ENCODE measurements at places on chromosomes 7 and 10. TPM values are rescaled to one million over a fixed set of nuclear protein-coding genes. Genes with fewer than 3 reads are reported as not detected.

The RNF148 gene
- 0.22 TPM for total RNA-seq

The PNLIPRP1 gene
- not detected for total RNA-seq

The ANKRD2 gene
- total RNA-seq = 318 TPM

The PLAU gene
- total RNA-seq = 6.6 TPM

The STEAP1B gene
- 0.69 TPM for total RNA-seq

The MACC1 gene
- 0.05 TPM for total RNA-seq

The HMX2 gene
- total RNA-seq = not detected

The PDZD7 gene
- 0.17 TPM for total RNA-seq

The NEURL1 gene
- not detected for total RNA-seq

DNA sequence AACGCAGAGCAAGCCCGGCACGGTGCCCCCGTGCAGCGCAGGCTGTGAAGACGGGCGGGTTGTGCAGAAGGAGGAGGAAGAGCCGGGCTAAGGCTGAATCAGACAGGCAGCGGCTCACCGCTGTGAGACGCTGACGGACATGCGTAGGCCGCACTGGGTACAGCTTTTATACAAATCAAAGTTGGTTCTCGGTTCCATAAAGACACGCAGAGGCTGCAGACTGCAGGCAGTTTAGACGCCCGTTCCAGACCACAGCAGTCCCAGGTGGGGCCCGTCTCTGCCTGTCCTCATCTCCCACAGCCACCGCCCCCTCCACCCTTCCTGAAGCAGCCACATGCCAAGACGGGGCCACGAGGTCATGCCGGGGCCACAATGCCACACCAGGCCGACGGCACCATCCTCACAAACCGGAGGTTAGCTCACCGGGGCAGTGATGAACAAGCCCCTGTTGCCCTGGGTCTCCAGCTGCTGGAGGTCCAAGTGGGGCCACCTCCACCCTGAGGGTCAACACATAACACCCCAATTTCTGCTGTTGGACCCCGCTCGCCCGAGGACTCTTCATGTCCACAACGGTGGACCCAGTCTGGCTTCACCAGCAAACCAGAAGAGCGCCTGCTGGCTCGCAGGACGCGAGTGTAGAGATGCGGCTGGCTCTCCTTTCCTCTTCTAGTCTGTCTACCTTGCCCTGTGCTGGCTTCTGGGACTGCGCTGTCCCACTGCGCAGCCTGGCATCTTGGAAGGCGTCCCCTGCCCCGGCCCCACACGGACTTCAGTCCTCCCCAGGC is 227.2 kb downstream of the ELFN1 start:
- DNase-seq = peak; percentile 29

GRCh38 chr7:45682836-45683555 is 108.8 kb downstream of the ADCY1 start:
- DNase-seq = no peak

DNA sequence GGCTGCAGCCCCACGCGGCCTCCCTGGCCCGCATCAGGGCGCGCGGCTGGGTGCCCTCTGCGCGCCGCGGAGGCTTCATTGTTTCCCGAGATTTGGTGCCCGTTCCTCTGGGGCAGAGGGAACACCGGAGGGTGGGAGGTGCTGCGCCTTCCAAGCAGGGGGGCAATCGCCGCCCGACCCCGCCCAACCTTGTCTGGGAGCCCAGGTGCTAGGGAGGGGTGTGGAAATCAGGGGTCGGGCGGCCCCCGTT is 1.0 kb upstream of the NRP1 start:
- DNase-seq = peak; percentile 68

DNA sequence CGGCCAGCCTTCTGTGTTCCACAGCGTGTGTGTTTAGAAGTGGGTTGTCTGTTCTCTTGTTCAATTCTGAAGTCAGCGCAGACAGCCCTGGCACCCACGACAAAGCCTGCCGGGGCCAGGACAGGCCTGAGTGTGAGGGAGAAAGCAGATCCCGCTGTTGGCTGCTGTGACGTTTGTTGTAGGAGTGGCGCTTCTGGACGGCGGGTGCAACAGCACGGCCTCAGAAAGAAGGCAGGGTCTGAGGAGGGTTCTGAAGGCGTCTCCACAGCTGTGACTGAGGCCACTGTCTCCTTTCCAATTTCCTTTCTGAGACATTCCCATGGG is 76.2 kb downstream of the VIPR2 start:
- DNase-seq = peak; percentile 89

DNA sequence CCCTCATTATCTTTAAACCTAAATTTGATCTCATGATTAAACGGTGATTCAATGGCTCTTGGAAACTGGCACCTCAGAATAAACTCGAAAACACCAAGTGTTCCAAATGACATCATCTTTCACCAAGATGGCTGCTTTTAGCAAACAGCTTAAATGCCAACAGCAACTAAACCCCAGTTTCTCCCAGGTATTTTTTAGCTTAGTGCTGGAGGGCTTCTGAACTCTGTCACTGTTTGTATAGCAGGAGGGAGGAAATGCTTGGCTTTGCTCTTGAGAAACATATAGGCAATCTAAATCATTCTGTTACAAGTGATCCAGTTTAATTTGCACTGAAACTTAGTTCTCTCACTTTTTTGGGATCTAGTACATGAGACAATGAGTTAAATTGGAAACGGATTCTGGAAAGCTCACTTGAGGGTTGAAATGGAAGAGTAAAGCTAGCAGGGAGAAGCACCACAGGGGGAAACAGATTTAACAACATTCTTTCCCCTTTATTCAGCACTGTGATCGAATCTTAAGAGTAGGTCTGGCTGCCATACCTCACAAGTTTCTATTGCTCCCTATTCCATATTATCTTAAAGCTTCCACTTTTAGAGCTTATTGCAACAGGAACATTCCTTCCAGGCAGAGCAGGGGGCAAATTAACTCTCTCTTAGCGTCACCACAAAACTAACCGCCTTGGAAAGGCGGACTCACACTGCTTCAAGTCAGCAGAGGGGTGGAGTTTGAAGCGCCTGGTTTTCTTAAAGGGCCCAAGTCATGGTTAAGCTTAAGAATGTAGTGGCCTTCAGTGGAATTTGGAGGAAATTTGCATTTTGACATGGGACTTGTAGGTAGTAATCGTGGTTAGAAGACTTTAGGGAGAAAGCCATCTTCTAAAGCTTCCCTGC is 1.8 kb upstream of the CCDC6 start:
- no peak for DNase-seq

DNA sequence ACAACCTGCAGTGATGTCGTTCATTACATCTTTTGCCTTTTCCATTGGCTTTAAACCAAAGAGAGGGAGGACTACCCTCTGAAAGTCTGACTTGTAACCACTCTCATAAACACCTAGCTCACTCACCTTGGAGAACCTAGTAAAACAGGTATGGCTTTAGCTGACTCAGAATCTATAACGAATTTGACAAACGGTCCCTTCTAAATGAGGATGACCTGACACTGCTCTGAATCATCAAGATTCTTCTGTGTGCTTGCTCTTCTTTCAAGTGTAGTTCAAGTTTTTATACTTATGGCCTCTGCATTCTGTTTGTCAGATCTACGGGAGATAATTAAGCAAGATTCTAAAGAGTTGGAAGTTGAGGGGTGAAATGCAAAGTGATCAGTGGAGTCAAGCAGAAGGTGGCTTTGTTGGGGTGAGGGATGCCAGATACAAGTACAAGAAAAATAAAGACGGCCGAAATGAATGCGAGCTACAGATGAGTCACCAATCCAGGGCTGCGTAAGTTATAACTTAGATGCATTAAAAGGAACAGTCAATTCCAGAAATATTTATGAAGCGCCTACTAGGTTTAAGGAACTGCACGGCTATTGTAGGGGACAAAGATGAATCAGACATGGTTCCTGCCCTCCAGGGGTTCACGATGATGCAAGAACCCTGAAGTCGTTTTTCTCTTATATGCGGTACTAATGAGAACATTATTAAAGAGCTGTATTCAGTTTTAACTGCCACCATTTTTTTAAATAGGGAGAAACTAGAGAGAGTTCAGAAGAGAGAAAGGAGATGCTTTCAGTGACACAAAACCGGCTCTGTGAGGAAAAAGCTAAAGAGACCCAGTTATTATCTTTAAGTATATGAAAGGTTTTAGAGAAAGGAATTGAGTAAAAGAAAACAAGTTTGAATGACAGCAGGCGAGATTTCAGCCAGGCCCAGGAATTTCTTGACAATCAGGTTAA is 6.5 kb downstream of the HIPK2 start:
- no peak for DNase-seq

GRCh38 chr7:25279705-25280104 is 51.4 kb upstream of the NPVF start:
- no peak for DNase-seq

DNA sequence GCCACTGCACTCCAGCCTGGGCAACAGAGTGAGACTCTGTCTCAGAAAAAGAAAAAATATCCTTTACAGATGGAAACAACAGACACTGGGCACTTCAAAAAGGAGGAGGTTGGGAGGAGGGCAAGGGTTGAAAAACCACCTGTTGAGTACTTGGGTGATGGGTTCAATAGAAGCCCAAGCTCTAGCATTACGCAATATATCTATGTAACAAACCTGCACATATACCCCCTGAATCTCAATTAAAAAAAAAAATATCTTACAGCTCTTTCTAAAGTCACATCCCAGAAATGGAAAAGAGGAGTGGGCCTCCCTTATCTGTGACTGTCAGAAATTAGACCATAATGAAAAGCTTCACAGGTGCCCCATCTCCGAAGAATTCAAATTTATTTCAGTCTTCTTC is 12.1 kb downstream of the VIM start:
- DNase-seq = no peak

- DNase-seq = no peak
Observed at GRCh38 chr10:1393481-1393880, 337.3 kb downstream of the WDR37 start.

DNA sequence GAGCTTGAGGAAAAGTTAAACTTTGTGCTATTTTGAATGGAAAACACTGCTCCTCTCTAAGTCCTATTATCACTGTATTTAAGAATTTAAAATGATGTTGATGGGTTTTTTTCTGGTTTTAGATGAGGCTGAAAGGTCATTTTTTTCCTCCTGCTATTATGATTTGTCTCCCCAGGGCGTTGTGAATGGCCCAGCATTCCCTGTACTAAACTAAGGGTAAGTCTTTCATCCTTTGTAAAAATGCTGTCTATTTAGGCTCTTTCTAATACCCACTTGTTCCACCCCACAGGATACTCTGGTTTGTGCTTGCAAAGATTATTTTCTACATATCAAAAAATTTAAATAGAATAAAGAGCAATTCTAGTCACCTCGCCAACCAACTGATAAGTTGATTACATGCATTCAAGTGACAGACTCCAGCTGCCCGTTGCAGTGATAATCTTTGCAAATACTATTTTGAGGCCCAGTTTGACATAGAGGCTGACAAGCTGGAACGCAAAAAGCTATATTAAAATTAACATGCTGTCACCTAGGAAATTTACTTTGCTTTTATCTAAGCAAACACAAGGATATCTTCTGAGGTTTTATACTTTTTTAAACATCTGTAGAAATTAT is 222.3 kb upstream of the TMEM229A start:
- DNase-seq = no peak

DNA sequence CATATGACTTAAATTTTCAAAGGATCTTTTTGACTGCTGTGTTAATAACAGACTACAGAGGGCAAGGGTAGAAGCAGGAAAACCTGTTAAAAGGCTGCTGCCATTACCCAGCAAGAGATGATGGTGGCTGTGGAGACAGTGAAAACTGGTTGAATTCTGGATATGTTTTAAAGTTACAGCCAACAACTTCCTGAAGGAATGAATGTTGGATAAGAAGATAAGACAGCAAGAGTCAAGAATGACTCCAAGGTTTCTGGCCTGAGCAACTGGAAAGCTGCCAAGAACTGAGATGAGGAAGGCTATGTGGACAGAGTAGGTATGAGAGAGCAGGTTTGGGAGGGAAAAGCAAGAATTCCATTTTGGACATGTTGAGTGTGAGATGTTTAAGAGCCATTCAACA is 19.1 kb downstream of the CNOT4 start:
- DNase-seq = no peak

- DNase-seq = no peak
Observed at GRCh38 chr7:118153551-118154177, 30.3 kb upstream of the LSM8 start.

DNA sequence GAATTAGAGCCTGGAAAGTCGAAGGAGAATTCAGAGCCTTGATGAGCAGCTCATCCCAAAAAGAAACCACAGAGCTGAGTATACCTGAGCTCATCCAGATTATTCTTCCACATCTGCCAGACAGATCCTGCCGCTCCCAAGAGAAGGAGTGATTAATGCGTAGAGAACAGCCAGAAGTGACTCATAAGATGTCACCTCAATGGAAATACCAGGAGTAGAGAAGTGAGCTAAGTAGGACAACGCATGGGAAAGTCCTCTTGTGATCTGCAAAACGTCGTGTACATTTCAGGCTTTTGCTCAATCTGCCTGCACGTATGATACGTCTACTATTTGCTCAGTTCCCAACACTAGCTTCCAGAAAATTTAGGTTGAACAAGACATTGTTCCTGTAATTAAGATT is 230.5 kb upstream of the AUTS2 start:
- DNase-seq = no peak

GRCh38 chr7:27510541-27510940 is 152.1 kb downstream of the HIBADH start:
- no peak for DNase-seq

- no peak for DNase-seq
Observed at GRCh38 chr7:43870316-43870715, 999 bp upstream of the MRPS24 start.

- DNase-seq = peak; percentile 38
Observed at GRCh38 chr7:55086413-55087201, 67.8 kb downstream of the EGFR start.

DNA sequence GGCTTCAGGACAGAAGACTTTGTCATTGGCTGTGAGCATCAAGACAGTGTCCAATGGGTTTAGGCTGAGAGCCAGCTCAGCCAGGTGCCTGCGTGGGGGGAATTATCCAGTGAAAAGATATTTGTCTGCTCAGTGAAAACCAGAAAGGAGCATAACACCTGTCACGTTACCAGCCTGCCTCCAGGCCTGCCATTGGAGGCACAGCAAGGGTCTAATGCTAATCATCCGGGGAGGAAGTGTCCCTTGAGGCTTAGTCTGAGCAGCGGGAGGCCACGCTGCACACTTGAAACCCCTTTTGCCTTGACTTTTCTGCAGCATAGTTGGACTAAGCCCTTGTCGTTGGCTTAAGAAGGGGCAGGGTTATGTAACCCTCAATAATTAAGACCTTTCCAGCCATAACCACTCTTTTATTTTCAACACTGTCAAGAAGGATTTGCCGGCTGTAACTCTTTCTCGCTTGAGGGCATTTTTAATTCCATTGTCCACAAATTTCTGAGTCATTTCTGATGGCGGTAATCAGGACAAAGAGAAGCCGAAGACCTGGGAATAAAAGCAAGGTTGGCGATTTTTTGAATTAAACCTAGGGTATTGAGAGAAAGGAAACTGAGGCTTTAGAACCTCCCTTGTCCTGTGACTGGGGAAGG is 639.6 kb upstream of the FOXK1 start:
- DNase-seq = no peak

DNA sequence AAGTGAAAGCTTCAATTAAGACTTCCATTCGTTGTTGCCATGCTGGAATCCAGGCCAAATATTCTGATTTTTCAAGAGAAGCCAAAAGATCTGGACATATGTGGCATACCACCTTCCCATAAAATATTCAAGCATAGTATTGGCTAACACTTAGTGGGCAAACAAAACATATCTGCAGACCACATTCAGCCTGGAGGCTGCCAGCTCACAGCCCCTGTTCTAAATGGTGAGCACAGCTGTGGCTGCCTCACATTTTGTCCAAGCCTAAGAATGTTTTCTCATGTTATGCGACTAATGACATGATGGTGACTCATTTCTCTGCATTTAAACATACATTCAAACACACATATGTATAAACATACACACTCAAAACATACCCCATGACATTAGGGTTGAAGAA is 10.6 kb upstream of the CALU start:
- DNase-seq = no peak

- peak; percentile 25 for DNase-seq
Observed at GRCh38 chr7:159091480-159092475, 52.9 kb downstream of the VIPR2 start.

- DNase-seq = no peak
Observed at GRCh38 chr7:28708033-28708951, 249.8 kb downstream of the TRIL start.

Data from left ventricle myocardium superior (tissue), 1 donor.